ENCODE measurements at places on chromosomes 13 and 19. TPM values are rescaled to one million over a fixed set of nuclear protein-coding genes. Genes with fewer than 3 reads are reported as not detected.

- no peak for DNase-seq
Observed at GRCh38 chr13:52734075-52734623, 5.5 kb downstream of the CNMD start.

DNA sequence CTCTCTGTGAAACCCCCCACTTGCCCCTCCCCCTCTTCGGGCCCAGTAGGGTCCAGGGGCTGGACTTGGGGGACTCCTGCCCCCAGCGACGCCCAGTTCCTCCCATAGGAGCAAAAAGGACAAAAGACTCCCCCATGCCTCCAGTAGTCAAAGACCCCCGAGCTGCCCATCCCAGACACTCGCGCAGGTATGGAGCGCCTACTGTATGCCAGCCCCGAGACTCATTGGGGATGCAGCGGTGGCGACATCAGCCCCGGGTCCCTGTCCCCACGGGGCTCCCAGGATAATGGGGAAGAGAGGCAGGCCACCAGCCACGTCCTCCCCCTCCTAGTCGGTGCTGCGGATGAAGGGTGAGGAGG is 18.3 kb upstream of the ZNRF4 start:
- no peak for DNase-seq

DNA sequence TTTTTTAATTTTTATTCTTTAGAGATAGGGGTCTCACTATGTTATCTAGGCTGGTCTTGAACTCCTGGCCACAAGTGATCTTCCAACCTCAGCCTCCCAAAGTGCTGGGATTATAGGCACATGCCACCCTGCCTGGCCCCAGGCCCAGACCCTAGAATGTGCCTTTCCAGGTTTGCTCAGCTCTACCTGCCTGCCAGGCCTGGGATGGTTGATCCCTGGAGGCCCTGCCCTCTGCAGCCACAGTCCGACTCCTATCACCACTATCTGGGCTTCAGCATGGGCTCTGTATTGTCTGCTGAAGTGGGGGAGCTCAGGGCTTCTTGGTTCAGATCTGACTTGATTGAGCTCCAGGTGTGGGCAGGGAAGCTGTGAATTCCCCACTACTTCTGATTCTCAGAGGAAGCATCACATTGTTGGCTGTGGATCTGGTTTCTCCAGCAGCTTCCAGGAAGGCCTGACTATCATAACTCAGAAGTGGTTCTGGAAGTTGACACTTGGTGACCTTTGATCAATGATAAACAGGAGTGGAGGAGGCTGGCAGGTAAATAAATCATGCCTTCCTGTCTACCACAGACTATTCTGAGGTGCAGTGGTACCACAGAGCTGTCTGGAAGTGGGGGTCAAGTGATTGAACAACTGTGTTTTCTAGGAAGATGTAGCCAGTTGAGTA is 71.9 kb downstream of the OLFM4 start:
- no peak for DNase-seq

- DNase-seq = peak; percentile 23
Observed at GRCh38 chr13:41905600-41906254, 55.2 kb downstream of the VWA8 start.

DNA sequence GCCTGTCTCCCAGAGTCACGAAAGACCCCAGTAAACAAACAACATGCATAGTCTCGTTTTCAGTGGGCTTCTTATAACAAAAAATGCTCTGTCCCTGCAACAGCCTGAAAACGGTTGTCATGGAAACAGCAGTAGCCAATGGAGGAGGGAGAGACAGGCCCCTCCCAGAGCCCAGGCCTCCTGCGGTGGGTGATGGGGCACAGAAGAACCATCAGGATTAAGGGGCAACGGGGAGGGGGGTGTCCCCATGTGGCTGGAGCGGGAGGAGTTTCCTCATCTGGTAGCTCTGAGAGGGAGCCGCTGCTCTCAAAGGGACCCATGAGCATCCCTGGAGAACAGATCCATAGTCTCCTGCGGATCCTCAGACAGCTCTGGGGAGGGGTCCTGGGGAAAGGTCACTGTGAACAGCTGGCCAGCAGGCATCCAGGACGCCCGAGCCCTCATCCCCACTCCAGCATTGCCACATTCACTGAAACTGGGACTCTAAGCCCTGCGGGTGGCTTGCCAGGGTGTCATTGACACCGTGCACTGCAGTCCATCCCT is 37.5 kb upstream of the PNMA8B start:
- DNase-seq = peak; percentile 34

DNA sequence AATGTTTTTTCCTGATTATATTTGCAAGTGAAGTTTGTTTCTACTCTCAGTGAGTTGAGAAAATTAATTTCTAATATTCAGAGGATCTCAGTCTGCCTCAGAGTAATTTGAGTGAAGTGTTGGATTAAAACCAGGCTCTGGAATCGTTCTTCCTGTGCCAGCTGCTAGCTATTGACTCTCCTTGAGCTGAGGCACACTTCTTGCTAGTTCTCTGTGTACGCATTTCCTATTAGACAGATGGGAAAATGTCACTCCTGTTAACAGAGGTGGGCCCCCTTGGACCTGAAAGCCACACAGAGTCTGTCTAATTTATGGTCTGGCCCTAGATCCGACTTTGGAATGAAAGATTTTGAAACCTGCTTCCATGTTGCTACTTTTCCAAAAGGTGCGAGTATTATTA is 107.6 kb upstream of the RNF113B start:
- DNase-seq = no peak

DNA sequence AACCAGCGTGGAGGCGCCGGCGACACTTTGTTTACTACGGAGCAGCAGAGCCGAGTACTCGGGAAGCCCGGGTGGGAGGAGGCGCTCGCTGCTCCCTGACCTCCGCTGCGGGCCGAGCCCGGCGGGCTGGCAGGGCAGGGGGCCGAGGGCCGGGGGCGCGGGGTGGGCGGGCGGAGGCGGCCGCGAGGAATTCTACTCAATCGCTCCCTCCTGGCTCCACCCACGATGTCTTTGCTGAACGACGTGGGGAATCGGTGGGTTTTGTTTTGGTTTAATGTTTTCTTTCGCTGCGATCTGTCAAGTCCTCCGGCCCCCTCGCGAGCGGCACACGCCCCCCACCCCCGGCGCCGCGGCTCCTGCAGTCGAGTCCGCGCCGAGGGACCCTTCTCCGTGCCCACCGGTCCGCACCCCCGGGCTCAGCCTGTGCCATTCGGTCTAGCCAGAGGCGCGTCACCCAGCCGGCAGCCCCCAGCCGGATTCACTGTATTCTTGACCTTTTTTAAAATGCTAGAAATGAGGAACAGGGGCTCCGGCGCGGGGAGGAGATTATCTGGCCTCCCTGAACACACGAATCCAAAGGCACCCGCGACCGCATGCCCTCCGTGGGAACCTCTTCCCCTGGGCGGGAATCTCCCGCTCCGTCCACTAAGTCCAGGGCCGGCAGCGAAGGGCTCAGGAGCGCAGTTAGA is 636 bp upstream of the FOXO1 start:
- DNase-seq = peak; percentile 49

- peak; percentile 84 for DNase-seq
Observed at GRCh38 chr13:22915442-22916082, 265.2 kb upstream of the SGCG start.

GRCh38 chr13:91825516-91825915 is 427.1 kb downstream of the GPC5 start:
- no peak for DNase-seq

GRCh38 chr19:20661150-20661819 is at the start of gene ZNF626:
TSS of gene ZNF626 (minus strand) at chr19:20661571. CDS start at chr19:20661446, 125 bp downstream.
- peak; percentile 99 for DNase-seq

- DNase-seq = no peak
Observed at GRCh38 chr13:43030548-43030947, 7.2 kb downstream of the DNAJC15 start.

GRCh38 chr13:23605831-23606230 is 35.6 kb downstream of the TNFRSF19 start:
- DNase-seq = no peak

GRCh38 chr13:30429721-30430694 is 7.7 kb downstream of the UBE2L5 start:
- DNase-seq = no peak

DNA sequence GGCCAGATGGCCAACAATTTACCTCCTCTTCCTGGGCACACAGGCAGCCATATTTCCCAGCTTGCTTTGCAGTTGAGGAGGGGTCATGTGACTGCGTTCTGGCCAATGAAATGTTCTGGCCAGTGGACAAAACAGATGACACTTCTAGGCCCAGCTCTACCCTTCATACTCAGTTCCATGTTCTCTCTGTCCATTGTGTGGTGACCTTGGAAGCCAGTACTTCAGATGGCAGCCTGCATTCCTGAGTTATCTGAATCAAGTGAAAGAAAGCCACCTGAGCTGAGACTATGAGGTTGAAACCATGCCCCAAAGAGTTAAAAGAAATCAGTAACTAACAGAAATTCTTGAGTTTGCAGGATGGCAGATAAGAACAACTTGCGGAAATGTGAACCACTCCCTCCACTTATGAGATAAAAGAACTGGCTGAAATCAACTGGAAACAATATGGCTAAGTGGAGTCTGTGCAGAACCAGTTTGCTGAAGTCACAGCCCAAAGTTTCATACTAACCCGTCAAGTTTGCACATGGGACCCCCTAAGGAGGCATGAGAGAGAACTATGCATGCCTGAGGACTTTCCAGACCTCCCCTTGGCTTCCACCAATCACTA is 8.1 kb downstream of the FAM187B start:
- no peak for DNase-seq

DNA sequence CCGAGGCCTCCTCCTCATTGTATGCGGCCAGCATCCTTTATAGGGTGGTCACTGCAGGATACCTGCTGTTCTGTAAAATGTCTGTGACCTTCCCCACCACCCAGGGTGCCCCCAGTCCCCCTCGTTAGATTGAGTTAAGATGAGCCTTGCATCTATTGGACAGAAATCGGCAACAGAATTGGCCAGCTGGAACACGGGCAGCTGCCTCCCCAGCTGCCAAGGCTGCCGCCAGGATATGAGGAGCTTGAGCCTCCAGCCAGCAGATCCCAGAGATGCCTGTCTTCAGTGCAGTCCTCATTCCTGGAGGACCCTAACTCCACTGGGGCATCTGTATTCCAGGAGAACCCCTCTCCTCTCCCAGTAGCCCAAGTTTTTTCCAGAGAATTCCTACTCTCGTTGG is 463.0 kb downstream of the TSHZ3 start:
- DNase-seq = peak; percentile 74

DNA sequence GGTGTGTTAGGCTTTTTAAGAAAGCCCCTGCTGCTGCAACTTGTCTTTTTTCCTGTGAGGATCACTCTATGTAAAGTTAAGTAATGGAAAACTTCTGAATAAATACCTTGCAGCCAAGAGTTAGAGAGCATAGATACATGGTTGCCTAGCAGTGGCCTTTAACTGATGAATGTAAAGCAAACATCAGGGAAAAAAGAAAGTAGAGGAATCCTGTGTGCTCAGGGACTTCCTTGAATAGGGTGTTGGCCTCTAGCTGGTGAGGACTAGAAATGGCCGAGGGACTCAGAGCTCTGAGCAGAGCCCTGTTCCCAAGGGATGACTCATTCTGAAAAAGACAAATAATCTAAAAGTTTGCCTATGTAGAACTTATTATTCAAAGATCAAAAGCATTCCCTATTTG is 135.7 kb downstream of the MIPEP start:
- peak; percentile 59 for DNase-seq

DNA sequence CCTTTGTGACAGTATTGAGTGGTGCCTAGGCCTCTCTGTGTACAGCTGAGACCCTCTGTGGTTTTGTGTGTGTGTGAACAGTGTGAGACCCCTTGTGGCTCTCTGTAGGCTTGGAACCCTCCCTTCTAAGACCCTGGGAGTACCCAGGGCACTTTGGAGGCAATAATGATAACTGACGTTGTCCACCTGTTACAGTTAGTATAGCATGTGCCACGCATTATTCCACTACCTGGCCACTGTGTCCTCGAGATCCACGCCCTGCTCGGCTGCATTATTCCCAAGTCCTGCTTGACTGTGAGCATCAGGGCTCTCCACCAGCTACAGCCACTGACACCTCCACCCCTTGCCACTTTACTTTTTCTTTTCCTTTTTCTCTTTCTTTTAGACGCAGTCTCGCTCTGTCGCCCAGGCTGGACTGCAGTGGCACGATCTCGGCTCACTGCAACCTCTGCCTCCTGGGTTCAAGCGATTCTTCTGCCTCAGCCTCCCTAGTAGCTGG is 2.0 kb downstream of the GRAMD1A start:
- no peak for DNase-seq

DNA sequence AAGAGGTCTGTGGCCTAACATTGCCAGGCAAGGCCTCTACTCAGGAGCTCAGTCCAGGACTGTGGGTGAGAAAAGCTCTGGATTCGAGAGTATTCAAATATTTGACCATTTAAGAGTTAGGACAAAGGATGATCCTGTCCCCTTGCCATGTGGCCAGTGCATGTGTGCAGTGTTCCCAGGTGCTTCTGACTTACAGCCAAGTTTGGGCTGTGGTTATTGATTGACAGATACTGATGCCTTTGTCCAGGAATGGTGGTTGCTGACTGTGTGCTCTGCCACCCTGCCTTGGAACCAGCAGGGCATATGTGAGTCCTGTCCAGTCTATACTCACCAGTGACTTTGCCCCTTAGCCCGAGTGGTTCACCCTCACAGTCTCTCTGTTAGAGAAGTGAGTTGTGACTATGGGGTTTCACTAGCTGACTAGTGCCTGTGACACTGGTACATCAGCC is 51.9 kb downstream of the GARRE1 start:
- no peak for DNase-seq

- no peak for DNase-seq
Observed at GRCh38 chr19:33618884-33619283, 2.9 kb upstream of the CHST8 start.

GRCh38 chr13:80448725-80449124 is 107.8 kb upstream of the SPRY2 start:
- no peak for DNase-seq

- no peak for DNase-seq
Observed at GRCh38 chr19:369876-370275, 25.3 kb upstream of the MIER2 start.

GRCh38 chr13:113668491-113668971 is 1.5 kb downstream of the GRK1 start:
- DNase-seq = no peak

DNA sequence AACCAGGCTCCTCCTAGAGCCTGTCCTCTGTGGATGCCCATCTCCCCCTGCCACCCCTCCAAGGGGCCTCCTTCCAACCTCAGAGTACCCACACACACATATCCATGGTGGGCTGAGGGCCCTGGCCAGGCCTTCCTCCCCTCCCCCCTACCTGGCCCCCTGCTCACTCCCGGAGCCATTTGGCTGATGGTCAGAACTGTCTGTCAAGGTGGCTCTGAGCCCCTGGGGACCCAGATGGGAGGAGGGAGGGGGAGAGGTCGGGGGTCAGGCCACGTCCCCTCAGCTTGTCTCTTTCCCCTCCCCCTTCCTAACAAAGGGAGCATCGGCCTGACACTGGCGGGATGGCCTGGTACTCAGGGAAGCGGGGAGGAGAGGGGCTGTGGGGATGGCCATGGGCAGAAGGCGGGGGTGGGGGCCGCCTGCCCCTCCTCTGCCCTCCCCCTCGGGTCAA is 18.7 kb upstream of the POU2F2 start:
- no peak for DNase-seq

Gene GRIN2D
- 0.41 TPM for total RNA-seq

Gene EBI3
- total RNA-seq = not detected

Gene NMRK2
- 97.1 TPM for total RNA-seq

Gene CGB8
- not detected for total RNA-seq

Gene VMAC
- 5.1 TPM for total RNA-seq

Gene ZNF780B
- total RNA-seq = 18.4 TPM

Gene RASA3
- total RNA-seq = 23.7 TPM

Gene SPRED3
- 0.21 TPM for total RNA-seq

Gene RFPL4A
- total RNA-seq = 2.5 TPM

Gene PIBF1
- total RNA-seq = 55.2 TPM
